ENCODE measurements at places on chromosomes 1 and 21. TPM values are rescaled to one million over a fixed set of nuclear protein-coding genes. Genes with fewer than 3 reads are reported as not detected.

TACSTD2 gene
- total RNA-seq: 151 TPM

SCAMP3 gene
- 63.7 TPM for total RNA-seq

TOMM40L gene
- total RNA-seq: 6.7 TPM

BEND5 gene
- total RNA-seq: 1.4 TPM

LCE1E gene
- 71.0 TPM for total RNA-seq

DNA sequence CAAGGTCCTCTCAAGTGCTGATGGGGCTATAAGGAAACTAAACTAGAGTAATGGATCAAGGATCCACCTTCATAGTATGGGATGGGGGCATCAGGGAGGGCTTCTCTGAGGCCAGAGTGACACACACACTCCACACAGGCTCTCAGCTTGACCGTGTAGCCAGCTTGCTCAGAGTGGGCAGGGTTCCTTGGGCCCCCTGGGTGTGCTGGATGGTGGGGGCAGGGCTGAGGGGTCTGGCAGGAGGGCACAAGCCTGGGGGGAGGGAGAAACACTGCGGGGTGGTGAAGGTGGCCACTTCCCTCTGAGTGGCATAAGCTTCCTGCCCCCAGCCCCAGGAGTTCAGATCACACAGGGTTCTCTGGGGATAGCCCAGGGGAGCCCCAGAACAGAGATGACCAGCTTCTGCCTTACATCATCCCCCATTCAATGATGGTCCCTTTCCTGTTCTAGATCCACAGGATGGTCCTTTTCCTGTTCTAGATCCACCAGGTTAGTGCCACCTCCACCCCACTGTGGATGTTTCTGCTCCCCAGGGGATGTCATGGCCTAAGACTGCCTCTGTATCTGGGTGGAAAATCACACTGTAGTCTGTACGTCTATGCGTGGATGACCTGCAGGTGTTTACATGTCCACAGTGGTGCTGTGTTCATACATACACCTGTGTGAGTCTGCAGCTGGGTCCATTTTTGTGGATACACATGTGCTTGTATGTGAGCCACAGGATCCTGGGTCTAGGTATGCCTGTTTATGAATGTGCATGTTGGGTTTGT lies 525.0 kb downstream of the PTPRU start:
- peak; percentile 63 for DNase-seq

- DNase-seq: no peak
Measured at GRCh38 chr21:16504281-16504680, 774.5 kb downstream of the USP25 start.

GRCh38 chr1:233972951-233973635 lies 68.6 kb downstream of the SLC35F3 start:
- no peak for DNase-seq

DNA sequence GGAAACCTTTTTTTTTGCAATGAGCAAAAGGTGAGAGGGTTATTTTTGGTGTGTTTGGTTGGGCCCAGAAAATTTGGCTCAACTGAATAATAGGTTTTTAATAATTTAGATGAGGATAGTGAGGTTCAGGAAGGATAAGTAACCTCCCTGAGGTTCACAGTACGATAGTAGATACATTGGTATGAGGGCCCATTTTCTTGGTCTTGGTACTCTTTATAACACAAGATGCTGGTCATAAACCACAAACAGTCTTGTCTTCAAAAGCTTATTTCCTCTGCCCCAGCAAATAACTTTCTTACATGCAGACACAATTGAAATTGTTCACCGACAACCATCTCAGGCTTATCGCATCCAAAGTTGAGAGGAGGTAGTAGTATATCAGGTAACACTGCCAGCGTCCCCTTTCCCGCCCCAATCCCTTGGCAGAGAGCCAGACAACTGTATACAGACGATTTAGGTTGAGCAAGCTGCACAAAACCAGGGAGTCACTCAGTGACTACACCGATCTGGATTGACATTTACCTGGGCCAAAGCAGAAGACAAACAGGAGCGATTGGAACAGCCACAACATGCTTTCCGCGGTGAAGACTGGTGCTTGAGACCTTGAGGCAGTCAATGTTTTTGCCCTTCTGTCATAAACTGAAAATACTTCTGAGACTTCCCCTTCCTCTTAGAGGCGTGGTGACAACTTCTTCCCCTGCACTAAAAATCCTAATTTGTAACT lies at the start of gene SLAMF6:
Gene SLAMF6, minus strand, starts transcription at position 634 of the 724 bp plus-strand sequence. Its CDS starts 63 bp downstream, at position 571.
- DNase-seq: no peak

DNA sequence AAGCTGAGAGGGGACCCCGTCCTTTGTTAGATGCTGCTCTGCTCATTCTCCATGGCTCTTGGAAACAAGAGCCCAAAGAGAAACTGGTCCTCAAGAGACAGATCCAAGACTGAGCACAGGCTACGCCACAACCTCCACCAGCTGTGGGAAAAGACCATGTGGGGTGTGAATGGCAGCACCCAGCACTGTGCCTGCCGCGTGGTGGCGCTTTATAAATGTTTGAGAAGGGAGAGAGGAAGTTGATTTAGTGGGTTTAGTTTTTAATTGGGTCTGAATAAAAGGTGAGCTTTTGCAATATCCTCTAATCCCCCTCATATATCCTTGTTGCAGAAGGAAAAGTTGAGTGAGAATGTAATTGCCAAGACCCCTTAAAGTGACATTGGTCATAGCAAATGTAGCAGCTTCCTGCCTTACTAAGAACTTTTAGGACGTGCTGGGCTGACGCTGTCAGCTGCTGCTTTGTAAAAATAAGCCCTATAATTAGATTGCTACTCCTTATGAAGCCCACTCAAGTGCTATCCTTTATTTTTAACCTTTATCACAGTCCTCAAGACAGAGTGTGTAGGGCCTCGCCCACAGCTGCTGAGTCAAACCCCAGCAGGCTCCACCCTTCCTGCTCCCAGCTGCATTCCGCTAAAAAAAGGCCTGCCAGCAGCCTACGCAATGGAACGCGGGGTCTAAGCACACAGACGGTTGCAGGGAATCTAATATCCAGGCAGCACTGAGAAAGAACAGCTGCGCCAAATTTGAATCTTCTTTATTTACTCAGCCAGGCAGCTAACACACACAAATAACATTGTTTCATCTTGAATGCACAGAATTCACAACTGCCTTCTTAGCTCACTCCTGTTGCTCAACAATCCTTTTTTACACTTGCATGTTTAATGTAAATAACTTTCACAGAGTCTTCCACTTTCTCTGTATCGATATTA lies 47.4 kb upstream of the PRDX6 start:
- DNase-seq: peak; percentile 88

Measured in suprapubic skin (tissue), 4 donors.